ENCODE measurements at places on chromosomes 13 and 19.

GRCh38 chr19:1655131-1655981, 2.9 kb upstream of the TCF3 start:
- no peak for DNase-seq

DNA sequence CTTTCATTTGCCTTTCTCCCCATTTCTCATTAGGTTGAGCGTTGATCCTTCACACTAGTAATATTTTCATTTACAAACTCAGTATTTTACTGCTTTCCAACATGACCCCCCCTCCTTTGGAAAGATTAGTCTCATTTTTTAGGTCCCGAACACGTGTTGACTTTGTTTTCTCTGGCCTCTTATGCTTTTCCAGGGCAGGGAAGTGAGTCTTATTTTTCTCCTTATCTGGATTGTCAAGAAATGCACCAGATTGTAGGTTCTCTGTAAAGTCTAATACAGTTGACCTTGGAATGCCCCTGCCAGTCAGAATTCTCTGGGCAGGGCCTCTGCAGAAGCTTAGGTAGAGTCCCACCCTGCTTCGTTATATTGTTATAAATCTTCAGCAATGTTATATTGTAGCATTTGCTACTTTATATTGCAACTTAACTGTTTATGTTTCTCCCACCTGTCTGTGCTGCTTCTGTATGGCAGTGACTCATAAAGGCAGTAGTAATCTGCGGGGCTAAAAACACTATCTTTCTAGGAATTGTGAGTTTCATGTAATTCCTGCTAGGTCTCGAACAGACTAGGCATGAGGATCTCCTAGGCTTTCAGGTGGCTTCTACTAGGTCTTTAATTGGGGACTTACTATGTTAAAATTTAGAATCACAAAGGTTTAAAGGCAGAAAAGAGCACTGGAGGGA, 2.0 kb downstream of the TDRD3 start:
- DNase-seq, result no peak

GRCh38 chr19:12733369-12734214, 892 bp downstream of the TRIR start:
- DNase-seq, result peak; percentile 56

DNA sequence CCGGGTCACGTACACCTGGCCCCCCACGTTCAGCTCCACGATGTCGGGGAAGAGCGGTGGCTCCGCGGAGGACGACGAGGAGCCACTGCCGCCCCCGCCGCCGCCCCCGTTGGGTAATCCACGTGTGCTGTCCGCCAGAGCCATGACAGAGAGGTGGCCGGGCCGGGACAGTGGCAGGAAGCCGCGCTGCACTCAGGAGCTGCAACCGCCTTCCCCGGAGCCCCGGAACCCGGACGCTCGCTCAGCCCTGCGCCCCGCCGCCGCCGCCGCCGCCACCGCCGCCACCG, 257 bp downstream of the KCTD12 start:
- DNase-seq, result no peak

DNA sequence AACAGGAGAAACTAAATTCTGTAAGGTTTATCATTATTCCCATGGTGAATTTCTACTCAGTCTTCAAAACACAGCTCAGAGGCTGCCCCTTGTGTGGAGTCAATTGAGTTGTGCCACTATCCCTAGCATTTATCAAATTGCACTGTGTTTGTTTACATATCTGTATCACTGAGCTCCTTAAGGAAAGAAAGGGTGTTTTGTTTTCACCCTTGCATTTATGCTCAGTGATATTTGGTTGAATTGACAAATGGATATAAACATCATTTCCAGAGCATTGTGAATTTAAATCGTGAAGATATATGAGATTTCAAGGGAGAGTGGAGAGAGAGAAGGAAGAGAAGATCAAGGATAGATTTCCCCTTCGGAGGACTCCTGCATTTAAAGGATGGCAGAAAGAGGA, 55.1 kb upstream of the TNFRSF19 start:
- no peak for DNase-seq

- DNase-seq, result no peak
Measured at GRCh38 chr13:51502153-51502651, 49.4 kb upstream of the INTS6 start.

DNA sequence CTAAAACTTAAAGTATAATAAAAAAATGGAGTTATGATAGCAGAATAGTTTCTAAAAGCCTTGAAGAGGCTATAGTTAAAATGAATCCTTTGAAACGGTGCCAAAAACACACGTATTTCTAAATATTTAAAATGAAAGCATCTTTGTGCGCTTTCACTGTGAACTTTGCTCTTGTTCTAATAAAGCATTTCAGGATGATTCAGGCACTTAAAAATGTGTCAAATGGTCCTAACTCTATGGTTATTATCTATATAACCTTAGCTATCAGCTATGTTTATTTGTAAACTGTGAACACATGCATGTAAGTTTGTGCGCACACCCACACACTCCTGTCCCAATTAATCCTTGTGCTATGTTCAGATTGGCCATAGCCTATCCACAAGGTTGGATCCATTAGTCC, 124.5 kb downstream of the FLT1 start:
- no peak for DNase-seq

GRCh38 chr19:6032827-6033226, 54.9 kb upstream of the RANBP3 start:
- no peak for DNase-seq

DNA sequence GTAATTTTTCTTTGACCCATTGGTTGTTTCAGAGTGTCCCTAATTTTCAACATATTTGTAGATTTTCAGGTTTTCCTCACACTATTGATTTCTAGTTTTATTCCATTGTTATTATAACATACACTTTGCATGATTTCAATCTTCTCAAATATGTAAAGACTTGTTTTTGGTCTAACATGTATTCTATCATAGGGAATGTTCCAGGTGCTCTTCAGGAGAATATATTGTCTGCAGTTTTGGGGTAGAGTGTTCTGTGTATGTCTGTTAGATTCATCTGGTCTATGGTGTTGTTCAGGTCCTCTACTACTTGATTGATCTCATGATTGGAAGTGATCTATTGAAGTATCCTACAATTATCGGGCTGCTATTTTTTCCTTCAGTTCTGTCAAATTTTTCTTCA, 440.9 kb upstream of the MIR17HG start:
- DNase-seq, result no peak

- no peak for DNase-seq
Measured at GRCh38 chr13:33639626-33640080, 178.3 kb upstream of the RFC3 start.

- no peak for DNase-seq
Measured at GRCh38 chr13:30211745-30212144, 95.6 kb downstream of the KATNAL1 start.

DNA sequence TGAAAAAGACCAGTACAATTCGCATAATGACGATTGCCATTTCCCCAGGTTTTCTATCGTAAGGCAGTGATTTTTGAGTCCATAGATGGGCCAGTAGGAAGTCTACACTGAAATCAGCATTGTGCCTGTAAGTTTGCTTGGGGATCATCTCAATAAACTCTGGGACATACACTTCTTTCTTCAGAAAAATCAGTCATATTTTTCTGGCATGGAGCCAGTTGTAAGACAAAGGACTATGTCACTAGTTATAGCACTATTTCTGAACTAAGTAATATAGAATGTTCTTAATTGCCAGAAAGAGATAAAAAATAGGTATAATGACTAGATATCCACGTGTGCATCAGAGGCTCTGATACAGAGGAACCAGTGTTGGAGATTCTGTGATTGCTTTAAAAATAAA, 243.5 kb downstream of the LMO7 start:
- no peak for DNase-seq

- no peak for DNase-seq
Measured at GRCh38 chr19:13985771-13986347, 20.3 kb downstream of the RFX1 start.

DNA sequence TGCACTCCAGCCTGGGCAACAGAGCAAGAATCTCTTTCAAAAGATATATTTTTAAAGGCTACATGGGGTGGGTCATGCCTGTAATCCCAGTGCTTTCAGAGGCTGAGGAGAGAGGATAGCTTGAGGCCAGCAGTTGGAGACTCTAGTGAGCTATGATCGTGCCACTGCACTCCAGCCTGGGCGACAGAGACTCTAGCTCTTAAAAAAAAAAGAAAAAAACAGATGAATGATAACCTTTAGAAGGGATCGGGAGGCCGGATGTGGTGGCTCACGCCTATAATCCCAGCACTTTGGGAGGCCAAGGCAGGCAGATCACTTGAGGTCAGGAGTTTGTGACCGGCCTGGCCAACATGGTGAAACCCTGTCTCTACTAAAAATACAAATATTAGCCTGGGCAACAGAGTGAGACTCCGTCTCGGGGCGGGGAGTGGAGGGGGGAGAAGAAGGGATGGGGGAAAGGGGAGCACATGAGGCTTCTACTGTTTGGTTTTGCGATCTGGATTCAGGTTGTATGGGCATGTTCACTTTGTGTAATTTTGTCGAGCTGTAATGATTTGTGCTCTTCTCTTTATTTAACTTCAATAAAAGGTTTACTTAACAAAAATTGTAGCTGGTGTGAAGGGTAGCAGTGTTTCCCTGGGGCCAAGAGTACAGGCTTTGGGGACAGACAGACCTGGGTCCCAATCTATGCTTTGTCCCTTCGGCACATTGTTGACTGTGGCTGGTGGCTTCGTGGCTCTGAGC, 1.1 kb upstream of the PSMC4 start:
- no peak for DNase-seq

DNA sequence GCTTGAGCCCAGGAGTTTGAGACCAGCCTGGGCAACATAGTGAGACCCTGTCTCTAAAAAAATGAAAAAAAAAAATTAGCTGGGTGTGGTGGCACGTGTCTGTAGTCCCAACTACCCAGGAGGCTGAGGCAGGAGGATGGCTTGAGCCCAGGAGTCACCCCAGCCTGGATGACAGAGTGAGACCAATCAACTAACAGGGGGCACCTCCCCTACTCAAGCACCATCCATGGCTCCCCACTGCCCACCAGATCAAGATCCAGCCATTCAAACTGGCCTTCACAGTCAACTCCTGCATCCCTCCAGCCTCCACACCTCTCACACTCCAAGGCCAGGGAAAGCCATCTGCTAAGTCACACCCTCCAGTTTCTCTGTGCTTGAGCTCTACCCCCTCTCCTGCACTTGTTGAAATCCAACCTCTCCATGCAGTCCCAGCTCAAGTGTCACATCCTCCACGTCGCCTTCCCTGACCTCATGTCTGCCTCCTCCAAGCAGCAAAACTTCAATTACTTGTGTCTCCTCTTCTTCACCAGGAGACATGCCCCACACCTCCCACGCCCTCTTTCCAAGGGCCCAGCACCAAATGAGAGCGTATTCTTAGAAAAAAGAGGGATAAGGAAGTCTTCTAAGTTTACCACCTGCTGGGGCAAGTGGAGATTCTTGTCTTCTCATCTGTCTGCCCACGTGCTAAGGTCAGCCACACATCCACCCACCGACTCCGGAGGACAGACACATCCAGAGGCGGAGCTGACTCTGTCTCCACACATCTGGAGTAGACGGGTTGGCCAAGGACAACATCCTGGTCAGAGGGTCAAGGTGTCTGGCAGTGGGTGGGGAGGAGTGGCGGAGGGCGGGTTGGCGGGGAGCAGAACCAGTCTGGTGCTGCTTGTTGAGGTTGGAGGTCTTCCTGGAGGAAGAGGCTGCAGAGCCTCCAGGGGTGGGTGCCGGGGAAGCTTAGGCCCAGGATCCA, 974 bp upstream of the CYP4F22 start:
- DNase-seq, result no peak

GRCh38 chr13:85976242-85976641, 177.0 kb upstream of the SLITRK6 start:
- no peak for DNase-seq

GRCh38 chr13:39952249-39953233, 297.1 kb downstream of the COG6 start:
- no peak for DNase-seq

DNA sequence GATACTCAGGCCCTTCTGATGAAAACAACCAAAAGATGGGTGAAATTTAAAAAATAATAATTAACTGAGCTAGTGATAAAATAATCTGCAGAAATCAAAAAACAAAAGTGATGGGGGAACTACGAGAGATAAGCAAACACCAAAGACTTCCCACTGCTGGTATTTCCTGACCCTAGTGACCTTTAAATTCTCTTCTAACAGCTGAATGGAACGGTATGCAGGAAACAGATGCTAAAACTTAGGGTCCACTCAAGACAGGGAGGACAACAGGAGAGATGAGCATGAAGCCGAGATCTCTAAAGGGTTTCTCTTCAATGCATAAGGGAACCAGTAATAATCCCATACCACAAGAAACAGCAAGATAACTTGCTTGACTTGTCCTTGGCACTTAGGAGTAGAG, 50.8 kb downstream of the USP12 start:
- DNase-seq, result no peak

- no peak for DNase-seq
Measured at GRCh38 chr13:40341501-40341900, 324.9 kb downstream of the FOXO1 start.

GRCh38 chr13:32734511-32734910, 148.3 kb downstream of the PDS5B start:
- DNase-seq, result no peak

DNA sequence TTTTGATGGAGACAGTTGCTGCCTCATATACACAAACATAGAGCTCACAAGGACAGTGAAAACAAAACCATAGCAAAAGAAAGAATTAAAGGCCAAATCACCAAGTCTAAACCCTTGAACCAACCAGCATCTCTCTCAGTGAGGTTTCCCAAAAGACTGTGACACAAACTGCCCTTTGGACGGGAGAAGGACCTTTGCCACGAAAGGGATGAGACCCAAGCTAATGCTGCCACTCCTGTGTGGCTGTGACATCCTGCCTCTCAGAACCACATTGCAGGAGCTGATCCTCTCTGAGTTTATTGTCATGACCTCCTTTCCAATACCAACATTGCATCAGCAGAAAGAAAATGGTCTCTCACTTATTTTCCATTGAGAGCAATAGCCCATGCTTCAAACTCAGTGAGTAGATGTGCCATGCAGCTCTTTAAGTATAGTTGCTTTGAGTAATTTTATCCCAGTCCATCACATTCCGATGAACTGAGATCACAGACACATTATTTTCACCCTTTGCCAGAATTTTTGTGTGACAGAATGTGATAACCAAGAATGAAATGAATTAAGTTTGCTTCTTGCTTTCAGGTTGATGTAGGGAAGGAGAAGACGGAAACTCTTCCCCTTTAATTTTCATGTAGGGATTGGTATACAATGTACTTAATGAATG, 133.5 kb upstream of the IRS2 start:
- no peak for DNase-seq

GRCh38 chr19:14411161-14411937, 7.8 kb downstream of the DDX39A start:
- no peak for DNase-seq

- no peak for DNase-seq
Measured at GRCh38 chr19:34994643-34995541, 5.2 kb upstream of the GRAMD1A start.

GRCh38 chr19:27966390-27966816, 1246.5 kb downstream of the UQCRFS1 start:
- peak; percentile 15 for DNase-seq

Measured in AML-193 (cell line).